ENCODE measurements at places on chromosomes 4 and X.

DNA sequence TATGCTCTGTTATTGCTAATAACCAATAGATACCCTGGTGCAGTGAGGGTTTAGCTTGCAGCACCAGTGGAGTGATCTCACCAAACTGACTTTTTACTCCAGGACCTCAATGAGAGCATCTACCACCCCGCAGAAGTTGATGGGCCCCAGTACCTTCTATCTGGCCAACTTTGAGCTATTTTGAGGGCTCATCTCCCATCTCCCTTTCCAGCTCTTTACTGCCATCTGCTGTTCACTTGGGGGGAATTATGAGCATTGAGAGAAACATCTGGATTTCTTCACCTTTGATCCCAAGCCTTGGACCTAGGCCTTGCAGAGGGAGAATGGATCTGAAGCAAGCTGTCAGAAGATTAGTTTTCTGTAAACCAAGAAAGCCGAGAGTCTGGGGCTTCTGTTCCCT lies 143.6 kb downstream of the TMEM164 start:
- DNase-seq, result peak; percentile 72

GRCh38 chrX:65196758-65197360 lies 220.6 kb upstream of the ZC4H2 start:
- DNase-seq, result no peak

DNA sequence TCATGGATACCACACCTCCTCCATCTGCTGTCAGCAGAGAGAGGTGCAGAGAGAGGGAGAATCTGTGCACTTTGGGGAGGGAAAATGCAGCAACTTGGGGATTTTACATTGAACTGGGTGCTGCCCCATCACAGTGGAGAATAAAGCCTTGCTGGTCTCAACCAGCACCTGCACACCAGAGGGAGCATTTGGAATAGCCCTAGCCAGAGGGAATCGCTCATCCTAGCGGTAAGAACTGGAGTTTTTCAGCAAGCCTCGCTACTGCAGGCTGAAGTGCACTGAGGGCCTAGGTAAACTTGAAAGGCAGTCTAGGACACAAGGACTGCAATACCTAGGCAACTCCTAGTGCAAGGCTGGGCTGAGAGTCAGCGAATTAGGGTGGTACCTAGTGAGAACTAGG lies 148.7 kb downstream of the KDR start:
- DNase-seq, result no peak

DNA sequence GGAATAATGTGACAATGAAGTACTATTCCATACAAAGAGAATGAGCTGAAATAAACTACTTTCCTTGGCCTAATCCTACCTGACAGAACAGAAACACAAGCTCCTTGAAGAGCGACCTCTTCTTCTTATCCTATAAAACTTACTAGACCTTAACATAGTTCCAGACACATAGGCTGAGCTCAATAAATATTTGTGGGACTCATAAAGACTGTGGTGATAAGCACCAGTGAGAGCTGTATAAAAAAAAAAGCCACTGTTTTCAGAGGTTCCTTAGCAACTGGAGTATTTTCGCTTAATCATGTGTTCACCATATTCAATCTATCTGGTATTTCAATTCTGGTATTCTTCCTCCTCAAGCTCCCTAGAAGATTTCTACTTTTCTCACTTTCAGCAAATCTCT lies 1129.6 kb downstream of the STPG2 start:
- no peak for DNase-seq

- DNase-seq, result no peak
Observed at GRCh38 chr4:58983887-58984286, 1873.7 kb upstream of the IGFBP7 start.

DNA sequence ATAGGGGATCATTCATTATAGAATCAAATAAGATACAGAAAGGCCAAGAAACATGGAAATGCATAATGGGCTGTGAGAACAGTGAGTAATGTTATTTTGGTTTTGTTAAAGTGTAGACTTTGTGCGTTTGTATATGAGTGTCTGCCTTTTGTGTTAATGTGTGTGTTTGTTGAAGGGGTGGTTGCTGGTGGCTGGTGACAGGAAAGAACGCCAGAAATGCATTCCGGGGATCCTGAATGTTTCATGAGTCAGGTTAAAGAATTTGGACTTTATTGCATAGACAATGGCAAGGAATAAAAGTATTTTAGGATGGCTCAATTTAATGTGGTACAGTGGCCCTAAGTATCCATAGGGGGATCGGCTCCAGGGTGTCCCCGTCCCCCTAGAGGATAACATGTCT lies 1228.9 kb downstream of the PCDH7 start:
- DNase-seq, result no peak

DNA sequence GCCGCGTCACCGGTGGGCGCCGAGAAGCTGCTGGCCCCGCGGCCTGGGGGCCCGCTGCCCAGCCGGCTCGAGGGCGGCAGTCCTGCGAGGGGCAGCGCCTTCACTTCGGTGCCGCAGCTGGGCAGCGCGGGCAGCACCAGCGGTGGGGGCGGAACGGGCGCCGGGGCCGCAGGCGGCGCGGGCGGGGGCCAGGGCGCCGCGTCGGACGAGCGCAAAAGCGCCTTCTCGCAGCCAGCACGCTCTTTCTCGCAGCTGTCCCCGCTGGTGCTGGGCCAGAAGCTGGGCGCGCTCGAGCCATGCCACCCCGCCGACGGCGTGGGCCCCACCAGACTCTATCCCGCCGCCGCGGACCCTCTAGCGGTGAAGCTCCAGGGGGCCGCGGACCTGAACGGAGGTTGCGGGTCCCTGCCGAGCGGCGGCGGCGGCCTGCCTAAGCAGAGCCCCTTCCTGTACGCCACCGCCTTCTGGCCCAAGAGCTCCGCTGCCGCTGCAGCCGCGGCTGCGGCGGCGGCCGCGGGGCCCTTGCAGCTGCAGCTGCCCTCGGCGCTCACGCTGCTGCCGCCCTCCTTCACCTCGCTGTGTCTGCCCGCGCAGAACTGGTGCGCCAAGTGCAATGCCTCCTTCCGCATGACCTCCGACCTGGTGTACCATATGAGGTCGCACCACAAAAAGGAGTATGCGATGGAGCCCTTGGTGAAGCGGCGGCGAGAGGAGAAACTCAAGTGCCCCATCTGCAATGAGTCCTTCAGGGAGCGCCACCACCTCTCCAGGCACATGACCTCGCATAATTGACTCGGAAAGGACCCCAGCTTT lies 5.6 kb downstream of the PRDM8 start:
- no peak for DNase-seq

GRCh38 chr4:12712648-12713339 lies 771.3 kb downstream of the RAB28 start:
- DNase-seq, result no peak

GRCh38 chrX:48090123-48090522 lies 18.7 kb upstream of the ZNF630 start:
- no peak for DNase-seq

- DNase-seq, result no peak
Observed at GRCh38 chr4:47672696-47673095, 165.2 kb downstream of the CORIN start.

GRCh38 chrX:24198101-24198500 lies 48.6 kb downstream of the ZFX start:
- no peak for DNase-seq

- no peak for DNase-seq
Observed at GRCh38 chrX:63718010-63718694, 66.9 kb downstream of the ARHGEF9 start.

DNA sequence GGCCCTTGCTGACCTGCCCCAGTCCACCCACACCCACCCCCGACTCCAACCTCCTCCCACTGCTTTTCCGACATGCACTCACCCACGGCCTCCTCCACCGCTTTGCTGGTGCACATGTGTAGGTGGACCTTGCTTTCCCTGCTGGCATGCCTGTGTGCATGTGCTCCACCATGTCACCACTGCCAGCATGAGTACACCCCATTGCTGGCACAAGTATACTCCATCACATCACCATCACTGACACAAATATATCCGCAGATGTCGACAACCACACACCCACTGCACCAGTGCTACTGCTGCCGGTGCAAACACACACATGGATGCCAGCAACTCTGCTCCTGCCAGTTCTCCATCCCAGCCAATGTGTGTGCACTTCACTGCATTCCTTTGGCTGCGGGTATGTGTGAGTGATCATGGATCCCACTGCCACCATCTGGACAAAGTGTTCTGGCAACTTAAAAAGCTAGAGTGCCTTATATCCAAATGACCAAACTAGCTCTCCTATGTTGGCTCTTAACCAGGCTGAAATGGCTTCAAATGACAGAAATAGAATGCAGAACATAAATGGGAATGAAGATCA lies 1072.3 kb downstream of the RAPGEF2 start:
- DNase-seq, result no peak

DNA sequence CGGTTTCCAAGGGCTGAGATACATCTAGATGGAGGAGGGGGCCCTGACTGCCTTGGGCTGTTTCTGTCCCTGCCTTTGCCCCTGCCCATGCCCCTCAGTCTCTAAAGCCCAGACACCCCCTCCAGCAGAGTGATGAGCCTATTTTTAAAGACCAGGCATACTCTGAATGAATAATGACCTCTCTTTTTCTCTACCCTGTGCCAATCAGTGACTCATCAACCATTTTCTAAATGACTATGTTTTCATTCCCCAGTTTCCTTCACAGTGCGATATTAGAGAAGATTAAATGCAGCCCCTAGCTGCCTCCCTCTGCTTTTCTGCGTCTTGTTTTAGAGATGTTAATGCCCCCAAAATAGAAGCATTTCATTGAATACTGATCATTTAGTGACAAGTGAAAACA lies 15.5 kb upstream of the NHS start:
- no peak for DNase-seq

DNA sequence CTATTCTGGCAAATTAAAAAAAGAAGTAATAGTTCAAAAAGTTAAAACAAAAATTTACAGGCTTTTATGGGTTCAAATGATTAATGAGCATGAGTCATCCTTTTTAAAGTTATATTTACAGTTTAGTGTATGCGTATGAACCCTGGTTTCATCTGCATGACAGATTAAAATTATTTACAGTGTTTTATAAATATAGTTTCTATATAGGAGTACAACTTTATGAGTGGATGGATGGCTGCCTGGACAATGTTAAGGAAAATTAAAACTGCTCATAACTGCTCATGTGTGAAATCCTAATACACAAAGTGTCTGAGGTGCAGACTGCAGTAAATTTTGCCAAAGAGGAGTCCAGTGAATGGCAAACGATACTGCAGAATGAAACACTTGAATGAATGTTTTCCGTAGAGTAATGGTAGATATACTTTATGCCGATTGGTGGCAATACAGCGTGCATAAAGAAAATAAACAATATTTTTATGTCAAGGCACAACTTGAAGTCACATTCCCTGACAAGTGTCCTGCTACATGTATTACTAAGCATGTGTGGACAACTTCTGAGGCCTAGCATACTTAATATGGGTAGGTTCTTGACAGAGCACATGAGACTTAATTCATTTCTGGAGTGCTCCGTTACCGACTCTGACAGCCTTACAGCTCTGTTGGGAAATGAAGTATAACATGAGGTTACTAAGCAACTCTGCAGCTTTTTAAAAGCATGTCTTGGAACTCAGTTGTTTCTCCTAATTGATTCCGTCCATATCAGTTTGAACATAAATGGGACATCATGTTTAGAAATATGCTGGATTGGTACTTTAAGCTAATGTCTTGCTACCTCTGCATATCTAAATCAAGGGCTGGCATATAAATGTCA lies 985.6 kb upstream of the PCDH7 start:
- DNase-seq, result no peak

DNA sequence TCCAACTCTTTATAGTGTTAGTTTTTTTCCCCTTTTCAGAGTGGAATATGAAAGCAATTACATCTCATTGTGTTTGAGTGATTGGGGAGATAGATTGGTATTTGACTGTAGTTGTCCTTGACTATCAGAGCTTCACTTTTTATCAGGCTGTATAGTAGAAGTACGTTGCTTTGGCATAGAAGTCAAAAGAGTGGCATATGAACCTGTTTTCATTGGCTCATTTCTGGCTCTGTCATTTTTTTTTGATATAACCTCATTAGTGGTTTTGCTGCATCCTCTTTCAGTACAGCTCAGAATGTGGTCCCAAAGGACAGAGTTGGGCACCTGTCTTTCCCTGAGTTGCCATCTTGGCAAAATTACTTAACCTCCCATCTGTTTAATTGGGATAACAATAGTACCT lies 1.4 kb downstream of the TMA16 start:
- peak; percentile 6 for DNase-seq

DNA sequence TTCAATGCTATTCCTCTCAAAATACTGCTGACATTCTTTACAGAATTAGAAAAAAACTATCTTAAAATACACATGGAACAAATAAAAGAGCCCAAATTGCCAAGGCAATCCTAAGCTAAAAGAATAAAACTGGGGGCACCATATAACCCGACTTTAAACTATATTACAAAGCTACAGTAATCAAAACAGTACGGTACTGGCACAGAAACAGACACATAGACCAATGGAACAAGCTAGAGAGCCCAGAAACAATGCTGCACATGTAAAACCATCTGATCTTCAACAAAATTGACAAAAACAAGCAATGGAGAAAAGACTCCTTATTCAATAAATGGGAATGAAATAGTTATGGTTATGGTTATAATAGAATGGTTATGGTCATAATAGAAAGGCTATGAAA lies 482.6 kb downstream of the IDS start:
- no peak for DNase-seq

DNA sequence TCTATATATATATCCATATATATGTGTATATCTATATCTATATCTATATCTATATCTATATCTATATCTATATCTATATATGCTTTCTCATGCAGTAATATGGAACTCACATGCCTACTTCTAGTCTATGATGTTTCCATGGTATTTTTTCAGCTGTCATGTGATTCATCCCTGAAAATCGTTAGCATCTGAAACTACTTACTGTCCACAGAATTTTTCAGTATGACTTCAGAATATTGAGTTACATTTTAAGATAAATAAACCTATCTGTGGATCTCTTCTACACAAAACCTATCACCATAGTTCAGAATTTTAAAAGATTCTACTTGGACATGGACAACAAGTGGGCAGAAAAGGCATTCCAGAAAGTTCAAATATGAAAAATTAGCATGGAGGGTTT lies 855.1 kb upstream of the INTU start:
- no peak for DNase-seq

DNA sequence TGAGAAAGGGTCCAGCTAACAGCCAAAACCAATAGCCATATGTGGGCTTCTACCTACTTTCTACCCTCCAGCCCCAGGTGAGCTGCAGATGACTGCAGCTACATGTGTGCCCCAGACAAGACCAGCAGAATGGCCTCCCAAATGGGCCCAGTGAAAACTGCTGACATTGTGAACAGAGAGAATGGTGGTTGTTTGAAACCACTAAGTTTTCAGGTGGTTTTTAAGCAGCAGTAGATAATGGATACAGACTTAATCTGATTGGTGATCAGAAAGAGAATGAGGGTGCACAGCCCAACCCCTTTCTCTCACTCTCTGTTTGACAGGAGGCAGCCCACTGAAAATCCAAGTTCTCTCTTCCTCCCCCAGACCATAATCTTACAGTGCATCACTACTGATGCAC lies 42.5 kb upstream of the BBS12 start:
- DNase-seq, result no peak

All from hematopoietic multipotent progenitor cell treated with erythropoietin and hydrocortisone succinate and interleukin-3 and kit ligand, for 15 days (in vitro differentiated cells).